ENCODE measurements at places on chromosomes 5 and 9.
A peak's percentile ranks its signal among the peaks of the same experiment; 100 is the strongest.

GRCh38 chr9:120710110-120710981, 3.9 kb downstream of the MEGF9 start:
- DNase-seq: peak; percentile 92

DNA sequence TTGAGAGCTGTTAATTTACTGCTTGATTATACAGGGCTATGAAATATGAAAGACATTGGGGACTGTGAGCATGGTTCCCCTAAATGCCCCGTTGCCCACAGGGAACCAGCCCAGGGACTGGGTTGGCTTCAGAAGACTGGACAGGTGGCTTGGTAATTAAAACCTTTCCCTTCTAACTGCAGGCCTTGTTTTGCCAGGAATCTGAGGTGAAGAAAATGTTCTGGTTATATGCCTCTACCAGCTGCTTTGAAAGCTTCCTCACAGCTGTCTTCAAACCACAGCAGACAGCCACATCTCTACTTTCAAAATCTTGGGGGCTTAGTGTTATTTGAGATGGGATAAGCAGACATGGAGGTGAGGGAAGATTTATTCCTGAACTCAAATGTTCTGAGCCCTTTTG, 153.3 kb upstream of the SPRY4 start:
- DNase-seq: no peak

GRCh38 chr5:135535820-135536801, at the start of gene NEUROG1:
Gene NEUROG1 (minus strand): TSS chr5:135535964. CDS start chr5:135535690, 274 bp downstream.
- DNase-seq: peak; percentile 57

GRCh38 chr5:137760719-137761516, 6.8 kb upstream of the HNRNPA0 start:
- no peak for DNase-seq

GRCh38 chr5:18159331-18159730, 525.1 kb downstream of the TAF11L14 start:
- DNase-seq: no peak

DNA sequence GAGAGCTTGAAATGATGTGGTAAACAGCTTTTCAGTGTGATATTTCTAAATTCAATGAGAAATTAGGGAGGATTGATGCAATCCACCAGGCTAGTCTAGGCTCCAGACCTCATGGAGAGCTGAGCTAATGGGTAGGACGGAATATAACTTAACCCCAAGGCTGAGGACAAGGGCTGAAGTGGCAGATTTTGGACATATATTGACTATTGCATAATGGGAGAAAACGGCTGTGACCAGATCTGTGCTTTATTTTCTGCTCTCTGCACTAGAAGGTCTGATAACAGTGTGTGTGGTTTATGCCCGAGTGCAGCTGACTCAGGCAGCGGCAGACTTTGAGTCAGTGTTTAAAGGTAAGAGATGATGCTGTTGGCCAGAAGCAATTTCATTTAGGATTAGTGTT, 70.6 kb downstream of the ACTBL2 start:
- DNase-seq: peak; percentile 6

- no peak for DNase-seq
Measured at GRCh38 chr9:122031776-122032175, 61.3 kb downstream of the TTLL11 start.

GRCh38 chr9:14221558-14221957, 92.4 kb downstream of the NFIB start:
- no peak for DNase-seq

DNA sequence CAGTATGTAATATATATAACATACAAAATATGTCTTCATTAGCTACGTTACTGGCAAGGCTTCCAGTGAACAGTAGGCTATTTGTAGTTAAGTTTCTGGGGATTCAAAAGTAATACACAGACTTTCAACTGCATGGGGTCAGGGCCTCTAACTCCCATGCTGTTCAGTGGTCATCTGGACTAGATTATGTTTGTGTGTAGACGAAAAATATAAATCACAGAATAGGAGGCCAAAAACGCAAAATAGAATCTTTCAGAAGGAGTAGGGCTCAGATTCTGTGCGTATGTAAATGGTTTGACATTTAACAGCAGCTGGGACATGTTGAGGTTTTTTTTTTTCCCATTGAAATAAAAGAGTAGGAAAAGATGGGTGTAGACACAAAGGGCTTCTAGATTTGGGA, 1048.7 kb upstream of the WWC1 start:
- no peak for DNase-seq
